ENCODE measurements at places on chromosomes 11 and 22.

DNA sequence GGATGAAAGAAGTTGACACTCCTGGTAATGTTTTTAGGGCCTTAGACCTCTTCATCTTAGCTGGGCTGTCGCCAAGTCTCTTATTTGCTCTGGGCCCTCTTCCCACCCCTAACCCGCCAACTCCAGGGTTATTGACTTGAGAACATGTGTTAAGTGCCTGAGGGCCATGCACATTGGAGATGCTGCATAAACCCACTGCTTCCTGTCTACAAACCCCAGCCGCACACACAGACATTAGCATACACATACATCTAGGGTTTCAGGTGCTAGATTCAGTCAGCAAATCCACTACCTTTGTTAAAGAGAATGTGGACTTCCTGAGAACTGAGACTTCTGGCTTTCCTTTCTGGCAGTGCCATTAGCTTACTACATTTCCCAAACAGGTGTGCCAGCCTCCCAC is 817 bp downstream of the PANX3 start:
- no peak for DNase-seq

GRCh38 chr11:47536915-47537314 is 16.0 kb downstream of the CELF1 start:
- no peak for DNase-seq

DNA sequence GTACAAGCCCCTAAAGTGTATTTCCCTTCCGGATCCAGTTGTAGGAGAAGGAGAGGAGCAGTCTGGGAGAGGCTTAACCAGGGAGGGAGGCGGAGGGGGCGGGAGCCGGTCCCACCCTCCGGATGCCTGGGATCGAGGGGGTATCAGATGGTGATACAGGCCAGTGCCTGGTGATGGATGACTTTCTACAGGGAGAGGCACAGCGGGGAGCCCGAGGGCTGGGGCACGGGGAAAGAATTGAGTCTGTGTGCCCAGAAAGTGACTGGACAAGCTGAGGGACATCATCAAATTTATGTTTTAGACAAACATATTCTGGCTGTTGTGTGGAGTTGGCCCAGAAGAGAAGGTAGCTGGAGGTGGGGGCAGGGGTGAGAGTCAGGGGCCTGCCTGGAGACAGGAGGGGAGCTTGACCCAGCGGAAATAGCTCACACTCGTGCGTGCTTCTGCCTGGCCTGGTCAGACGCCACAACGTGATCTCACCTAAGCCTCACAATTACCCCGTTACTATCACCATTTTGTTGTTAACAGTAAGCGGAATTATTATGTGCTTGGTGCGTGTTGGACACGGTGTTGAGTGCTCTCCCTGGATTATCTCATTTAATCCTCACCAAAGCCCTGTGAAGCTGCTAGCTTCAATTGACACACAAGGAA is 42.4 kb downstream of the AMPD3 start:
- DNase-seq: no peak

DNA sequence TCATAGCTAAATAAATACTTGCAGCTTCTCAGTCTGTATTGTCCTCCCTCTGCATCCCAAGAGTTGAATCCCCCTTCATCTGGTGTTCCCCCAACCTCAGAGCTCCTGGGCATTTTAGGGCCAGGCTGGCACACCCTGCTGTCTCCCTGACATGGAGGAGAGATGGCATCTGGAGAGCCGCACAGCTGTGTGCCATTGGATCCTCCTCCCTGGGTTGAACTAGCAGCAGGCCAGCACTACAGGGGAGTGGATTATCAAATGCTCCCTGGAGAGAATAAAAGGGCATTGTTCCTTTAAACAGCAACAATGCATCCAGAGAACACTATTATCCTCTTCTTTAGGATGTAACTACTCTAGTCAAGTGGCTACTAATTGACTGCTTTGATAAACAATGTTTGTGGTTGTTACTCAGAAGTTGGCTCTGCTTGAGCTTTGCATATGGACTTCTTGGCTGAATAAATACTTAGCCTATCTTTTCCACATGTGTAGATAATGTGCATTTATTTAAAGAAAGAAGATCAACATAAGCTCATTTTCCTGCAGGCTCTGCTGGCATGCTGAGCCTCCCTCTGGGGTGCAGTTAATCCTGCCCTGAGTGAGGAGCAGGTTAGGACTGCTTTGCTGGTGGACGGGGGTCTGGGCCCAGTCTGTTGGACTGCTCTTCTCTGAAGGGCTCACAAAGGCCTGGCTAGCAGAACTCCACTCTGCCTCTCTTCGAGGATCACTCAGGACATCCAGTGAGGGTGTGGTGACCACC is 897.2 kb downstream of the TBC1D22A start:
- no peak for DNase-seq

DNA sequence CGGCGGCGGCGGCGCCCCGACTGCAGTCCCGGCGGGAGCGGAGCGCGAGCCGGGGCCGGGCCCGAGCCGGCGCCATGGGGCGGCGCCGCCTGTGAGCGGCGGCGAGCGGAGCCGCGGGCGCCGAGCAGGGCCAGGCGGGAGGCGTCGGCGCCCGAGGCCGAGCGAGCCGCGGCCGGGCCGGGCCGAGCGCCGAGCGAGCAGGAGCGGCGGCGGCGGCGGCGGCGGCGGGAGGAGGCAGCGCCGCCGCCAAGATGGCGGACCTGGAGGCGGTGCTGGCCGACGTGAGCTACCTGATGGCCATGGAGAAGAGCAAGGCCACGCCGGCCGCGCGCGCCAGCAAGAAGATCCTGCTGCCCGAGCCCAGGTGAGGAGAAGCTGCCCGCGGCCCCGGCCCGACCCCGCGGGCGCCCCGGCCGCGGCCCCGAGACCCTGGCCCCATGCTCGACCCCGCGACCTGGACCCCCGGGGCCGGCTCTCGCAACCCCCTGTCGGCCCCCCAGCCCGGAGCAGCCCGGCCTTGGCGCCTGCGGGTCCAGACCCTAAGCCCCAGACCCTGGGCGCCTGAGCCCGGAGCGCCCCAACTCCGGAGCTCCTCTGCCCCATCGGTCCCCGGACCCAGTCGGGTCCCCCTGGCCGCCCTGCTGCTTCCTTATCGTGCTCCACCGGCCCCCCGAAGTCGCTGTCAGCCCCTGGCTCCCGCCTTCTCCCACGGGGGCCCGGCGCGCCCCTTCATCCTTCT is at the start of gene GRK2:
Gene GRK2, plus strand, starts transcription at position 25 of the 739 bp plus-strand sequence. Its CDS starts 227 bp downstream, at position 252.
- no peak for DNase-seq

Data from KG1 (cell line).